ENCODE measurements at places on chromosomes 7 and 10.
A peak's percentile ranks its signal among the peaks of the same experiment; 100 is the strongest.

GRCh38 chr10:42990721-42991441 lies 86.0 kb upstream of the RET start:
- DNase-seq, result no peak

GRCh38 chr7:157818701-157819454 lies 482.1 kb downstream of the DNAJB6 start:
- no peak for DNase-seq

GRCh38 chr10:234708-235406 lies 99.6 kb downstream of the ZMYND11 start:
- DNase-seq, result no peak

DNA sequence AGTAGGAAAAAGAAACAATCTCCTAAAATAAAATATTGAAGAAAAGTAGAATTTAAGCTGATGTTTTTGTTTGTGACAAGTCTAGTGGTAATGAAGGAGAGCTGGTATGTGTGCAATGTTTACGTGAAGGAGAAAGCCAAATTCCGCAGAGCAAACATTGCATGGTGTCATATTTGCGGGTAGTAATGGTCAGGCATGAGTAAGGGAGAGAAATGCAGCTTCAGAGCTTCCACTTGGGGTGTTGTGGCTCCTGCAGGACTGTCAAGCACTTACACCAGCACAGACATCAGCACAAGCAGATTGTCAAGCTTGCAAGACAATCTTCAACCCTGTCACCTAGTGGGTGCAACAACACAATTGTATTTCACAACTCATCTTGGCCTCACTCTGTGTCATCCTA lies 136.5 kb upstream of the ETV1 start:
- no peak for DNase-seq

DNA sequence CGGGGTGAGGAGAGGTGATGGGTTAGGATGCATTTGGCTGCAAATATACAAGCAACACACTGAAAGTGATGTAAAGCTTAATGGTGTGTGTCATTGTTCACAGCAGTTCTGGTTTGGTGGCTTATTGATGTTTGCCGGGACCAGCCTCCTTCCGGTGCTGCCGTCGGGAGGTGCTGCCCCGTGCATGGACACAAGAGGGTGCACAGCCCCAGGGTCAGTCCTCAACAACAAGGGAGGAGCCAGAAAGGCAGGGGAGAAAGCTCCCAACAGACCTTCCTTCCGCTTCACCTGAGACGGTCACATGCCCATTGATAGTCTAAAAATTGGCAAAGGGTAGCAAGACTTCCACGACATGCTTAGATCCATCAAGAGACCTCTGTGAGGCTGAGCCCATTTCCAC lies 9.5 kb downstream of the RNF32 start:
- no peak for DNase-seq

DNA sequence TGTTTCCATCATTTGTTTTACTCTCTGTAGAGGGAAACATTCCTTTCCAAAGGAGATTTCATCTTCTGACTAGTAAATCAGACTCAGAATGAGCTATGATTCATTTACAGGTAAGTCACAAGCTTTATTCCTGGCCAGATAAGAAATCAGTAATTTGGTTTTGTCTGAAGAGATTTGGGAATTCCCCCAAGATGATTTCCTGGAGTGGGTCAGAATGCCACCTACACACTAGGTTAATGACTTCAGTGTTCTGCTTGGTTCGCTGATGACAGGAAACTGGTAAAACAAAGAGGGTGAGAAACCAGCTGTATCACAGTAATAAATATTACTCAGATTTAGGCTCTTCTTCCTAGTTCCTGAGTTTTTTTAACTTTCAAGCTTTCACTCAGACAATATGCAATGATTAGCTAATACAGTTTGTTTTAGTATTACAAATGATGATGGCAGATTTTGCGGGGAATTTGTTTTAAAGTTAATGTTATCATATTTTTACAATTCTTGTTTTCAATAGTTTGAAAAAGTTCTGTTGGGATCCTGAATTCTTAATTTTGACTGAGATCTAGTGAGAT lies 8.3 kb upstream of the ASZ1 start:
- no peak for DNase-seq

- no peak for DNase-seq
Observed at GRCh38 chr7:131090886-131091692, 236.6 kb upstream of the MKLN1 start.

GRCh38 chr10:60086862-60087261 lies 180.5 kb upstream of the CCDC6 start:
- DNase-seq, result no peak

DNA sequence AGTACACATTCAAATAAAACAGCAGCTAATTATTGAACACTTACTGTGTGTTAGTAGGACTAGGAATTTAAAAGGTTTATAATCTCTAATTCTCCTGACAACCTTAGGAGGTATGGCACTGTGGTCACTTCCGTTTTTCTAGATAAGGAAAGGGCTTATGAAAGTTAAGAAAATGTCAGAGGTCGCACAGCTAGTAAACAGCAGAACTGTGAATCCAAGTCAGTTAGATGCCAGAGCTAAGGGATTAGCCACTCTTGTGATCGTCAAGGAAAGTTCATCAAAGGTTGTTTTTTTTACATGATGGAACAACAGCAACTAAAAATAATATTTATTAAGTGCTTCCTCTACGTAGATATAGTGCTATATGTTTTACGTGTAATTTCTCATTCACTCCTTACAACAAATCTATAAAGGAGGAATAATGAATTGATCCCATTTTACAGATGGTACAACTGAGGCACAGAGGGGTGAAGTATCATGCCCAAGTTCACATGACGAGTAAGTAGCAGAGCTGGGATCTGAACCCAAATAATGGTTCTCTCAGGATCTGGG lies 84.9 kb downstream of the NAMPT start:
- DNase-seq, result no peak

DNA sequence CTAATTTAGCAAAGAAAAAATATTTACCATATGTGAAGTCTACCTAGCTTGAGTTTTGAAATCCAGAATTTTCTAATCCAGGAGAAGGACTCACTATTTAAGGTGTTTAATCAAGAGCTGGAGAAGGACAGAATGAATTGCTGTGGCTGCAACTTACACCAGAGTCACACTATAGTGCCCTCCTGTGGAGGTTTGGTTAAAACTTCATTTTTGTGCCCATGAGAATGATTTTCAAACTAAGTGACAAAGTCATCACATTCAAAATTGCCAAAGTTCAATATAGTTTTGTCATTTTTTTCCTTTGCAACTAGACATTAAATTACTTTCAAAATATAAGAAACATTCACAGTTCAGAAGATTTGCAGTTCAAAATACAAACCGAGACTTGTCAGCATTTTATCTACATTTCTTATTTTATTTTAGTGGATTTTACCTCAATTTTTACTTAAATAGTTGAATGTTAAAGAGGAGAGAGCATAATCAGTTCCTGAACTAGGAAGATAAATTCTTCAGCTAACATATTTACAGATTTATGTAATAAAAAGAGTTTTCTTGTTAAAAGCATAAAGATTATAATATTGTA lies 70.7 kb downstream of the CABCOCO1 start:
- DNase-seq, result peak; percentile 21

DNA sequence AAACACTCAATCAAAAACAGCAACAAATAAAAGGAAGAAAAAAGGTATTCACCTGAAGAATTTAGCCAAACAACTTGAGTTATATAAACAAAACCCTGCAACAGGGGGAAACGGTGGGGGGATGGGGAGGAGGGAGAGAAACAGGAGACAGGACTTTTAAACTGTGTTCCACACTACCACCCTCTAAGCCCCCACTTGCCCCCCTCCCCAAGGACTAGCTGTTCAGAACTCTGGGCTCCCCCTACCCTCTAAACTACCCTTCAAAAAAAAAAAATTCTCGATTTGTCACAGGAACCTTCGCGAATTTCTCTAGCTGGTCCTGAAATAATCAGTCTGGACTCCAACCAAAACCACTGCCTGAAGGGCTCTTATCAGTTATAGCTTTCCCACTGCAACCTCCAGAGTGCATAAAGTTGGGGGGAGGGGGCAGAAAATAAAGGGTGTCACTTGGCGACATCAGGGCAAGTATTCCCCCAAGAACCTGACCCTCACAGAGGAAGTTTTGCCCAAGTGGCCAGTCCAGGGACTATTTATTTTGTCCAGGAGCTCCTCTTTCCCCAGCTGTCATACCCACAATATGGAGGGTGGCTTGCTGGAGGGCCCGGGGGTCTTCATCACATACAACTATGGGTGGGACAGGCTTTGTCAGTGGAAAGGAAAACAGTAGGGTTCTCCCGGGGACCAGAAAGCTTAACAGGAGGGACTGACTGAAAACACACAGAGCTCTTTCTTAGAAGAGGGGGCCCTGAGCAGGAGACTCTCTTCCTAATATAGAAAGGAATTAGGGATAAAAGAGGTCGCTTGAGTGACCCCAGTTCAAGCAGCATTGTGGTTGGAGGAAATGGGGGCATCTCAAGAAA lies 1.3 kb downstream of the UBE2H start:
- peak; percentile 26 for DNase-seq

GRCh38 chr7:128697302-128697905 lies 25.3 kb downstream of the GARIN1A start:
- peak; percentile 40 for DNase-seq

DNA sequence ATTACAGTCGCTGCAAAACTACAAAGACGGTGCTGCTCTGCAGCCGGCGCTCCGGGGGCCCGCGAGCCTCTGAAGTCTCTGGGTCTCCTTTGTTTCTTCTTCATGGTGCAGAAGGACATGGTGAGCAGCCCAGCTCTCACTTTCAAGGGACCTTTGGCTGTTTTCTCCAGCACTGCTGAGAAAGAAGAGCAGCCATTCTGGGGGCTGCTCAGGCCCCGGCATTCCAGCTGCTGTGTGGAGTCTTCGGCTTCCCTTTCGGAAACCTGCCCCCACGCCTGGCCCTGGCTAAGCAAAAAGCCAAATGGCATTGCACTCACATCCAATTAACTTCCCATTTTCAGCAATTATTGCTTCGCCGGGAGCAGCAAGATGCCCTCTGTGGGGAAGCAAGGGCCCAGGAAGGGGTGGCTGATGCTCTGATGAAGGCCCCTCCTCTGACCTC lies 555.7 kb downstream of the PTPRN2 start:
- no peak for DNase-seq

DNA sequence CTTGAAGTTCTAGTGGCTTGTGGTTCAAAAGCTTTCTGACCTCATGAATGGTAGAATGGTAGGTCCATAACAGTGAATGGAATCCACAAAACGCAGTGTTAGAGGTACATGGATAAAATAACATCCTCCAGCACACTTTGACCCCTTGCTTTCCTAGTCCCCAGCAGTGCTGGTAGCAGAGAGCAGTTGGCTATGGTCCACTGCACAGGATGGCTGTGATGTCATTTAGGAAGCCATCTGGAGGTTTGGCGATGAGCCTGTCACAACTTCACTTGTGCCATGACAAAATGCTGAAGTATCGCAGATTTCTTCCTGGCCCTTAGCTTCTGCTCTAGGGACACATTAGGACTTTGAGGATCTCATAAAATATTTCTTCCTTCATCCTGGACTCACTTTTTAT lies 300.0 kb upstream of the FZD8 start:
- no peak for DNase-seq

DNA sequence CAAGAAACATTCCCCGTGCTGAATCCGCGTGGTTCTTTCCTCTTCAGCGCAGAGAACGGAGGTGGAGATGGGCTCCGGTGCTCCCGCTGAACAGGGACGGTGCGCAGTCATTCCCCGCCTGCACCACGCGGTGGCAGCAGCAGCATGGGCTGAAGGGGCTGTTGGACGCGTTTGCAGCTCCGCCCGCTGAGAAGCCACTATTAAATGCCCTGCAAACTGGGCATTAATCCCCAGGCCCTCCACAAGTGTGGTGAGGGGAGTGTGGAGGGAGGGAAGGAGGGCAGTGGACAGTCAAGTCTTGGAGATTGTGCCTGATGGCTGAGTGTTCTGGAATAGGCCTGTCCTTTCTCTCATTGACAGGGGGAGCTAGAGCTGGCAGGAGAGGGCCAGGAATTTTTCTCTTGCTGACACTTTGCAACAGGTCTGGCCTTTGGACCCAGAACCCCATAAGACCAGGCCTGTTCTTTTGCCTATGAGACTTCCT lies 240.2 kb upstream of the INHBA start:
- peak; percentile 19 for DNase-seq

GRCh38 chr7:68434857-68435256 lies 1163.4 kb upstream of the AUTS2 start:
- no peak for DNase-seq

- DNase-seq, result no peak
Observed at GRCh38 chr7:158595068-158595467, 7.4 kb upstream of the PTPRN2 start.

DNA sequence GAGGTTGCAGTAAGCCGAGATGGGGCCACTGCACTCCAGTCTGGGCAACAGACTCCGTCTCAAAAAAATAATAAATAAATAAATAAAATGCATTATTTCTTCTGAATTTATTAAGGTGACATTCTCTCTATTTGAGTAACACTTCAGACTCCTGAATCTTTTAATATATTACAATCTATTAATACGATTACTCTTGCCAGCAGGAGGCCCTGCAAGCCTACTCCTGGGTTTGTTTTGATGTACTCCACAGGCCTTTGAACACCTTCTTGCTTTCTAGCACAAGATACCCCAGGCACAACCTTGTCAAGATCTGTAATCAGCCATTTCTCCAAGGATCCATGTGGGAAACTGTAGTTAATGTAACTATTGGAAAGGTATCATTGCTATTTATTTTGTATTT lies 63.5 kb downstream of the COBL start:
- DNase-seq, result peak; percentile 14

DNA sequence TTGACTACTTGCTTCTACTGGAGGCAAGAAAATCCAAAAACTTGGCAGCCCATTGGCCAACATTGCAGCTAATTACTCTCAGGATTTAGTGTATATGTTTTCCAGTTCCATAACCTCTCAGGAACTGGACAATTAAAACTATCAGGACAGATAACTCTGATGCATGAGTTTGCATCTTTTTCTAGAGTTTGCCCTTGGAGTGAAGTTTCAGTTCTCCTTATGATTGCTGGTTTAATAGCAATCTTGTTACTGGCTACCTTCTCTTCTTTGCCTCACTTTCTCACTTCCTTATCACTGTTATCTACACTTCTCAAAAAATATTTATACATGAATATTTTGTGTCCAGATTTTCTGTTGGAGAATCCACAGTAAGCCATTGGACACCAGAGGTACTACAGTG lies 735.9 kb downstream of the PCDH15 start:
- DNase-seq, result no peak

All from NCI-H2171 treated with DMSO at 0.1 percent for 48 hours (cell line).